ENCODE measurements at places on chromosomes 6 and 20. TPM values are rescaled to one million over a fixed set of nuclear protein-coding genes. Genes with fewer than 3 reads are reported as not detected.

The IPCEF1 gene
- 0.33 TPM for total RNA-seq

GRCh38 chr6:150260931-150261330, 107.9 kb upstream of the IYD start:
- no peaks in the 10 kb centered on the region for H3K27me3 ChIP-seq
- no peak overlapping the region for H3K27ac ChIP-seq
- peaks cover 20% of the 10 kb centered on the region for H3K4me1 ChIP-seq
- H3K4me3 ChIP-seq, result no peak overlapping the region
- DNase-seq, result no peak
- no peaks in the 10 kb centered on the region for H3K36me3 ChIP-seq

The PI3 gene
- not detected for total RNA-seq

GRCh38 chr6:89950879-89951391, 56.7 kb downstream of the GJA10 start:
- no peak overlapping the region for H3K27ac ChIP-seq
- peaks cover 4% of the 10 kb centered on the region for H3K27me3 ChIP-seq
- H3K36me3 ChIP-seq, result no peaks in the 10 kb centered on the region
- no peak overlapping the region for H3K4me3 ChIP-seq
- no peak for DNase-seq

The PAK1IP1 gene
- 18.0 TPM for total RNA-seq

DNA sequence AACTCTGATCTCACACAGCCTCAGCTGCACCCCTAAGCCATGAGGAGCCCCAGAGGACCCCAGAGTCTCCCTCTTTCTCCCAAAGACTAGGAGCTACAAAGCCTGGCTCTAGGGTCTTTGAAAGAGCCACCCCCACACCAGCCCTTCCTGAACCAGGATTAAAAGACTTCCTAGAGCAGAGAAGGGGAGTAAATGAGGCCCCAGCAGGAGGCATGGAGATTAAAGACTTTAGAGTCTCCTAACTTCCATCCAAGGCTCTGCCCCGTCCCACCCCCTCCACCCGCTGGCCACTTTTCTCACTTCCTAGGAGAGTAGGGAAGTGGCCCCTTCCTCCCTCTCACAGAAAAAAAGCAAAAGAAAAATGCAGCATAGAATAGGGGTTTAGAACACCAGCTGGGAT, 1.7 kb downstream of the PREX1 start:
- H3K27me3 ChIP-seq, result peaks cover 9% of the 10 kb centered on the region
- peak overlapping the region; percentile 15 for H3K4me3 ChIP-seq
- no peaks in the 10 kb centered on the region for H3K36me3 ChIP-seq
- no peak overlapping the region for H3K27ac ChIP-seq
- no peak for DNase-seq

DNA sequence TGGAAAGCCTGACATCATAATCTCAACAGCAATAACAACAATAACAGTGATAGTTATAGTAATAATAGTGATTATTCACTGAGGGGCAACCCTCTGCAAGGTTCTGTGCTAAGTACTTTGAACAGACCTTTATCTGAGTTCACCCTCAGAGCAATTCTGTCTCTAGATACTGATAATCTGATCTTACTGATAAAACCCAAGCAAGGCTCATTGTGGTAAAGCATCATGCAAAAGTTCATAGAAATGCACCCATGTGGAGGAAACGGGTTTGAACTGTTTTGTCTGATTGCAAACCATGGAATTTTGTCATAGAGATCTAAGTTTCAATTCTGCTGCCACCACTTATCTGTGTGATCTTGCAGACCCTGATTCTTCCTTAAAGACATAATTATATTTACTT, 1.3 kb upstream of the KIAA0408 start:
- no peak overlapping the region for H3K4me3 ChIP-seq
- DNase-seq, result no peak
- H3K27me3 ChIP-seq, result no peaks in the 10 kb centered on the region
- H3K36me3 ChIP-seq, result no peaks in the 10 kb centered on the region
- no peak overlapping the region for H3K27ac ChIP-seq

The GTSF1L gene
- total RNA-seq, result not detected

DNA sequence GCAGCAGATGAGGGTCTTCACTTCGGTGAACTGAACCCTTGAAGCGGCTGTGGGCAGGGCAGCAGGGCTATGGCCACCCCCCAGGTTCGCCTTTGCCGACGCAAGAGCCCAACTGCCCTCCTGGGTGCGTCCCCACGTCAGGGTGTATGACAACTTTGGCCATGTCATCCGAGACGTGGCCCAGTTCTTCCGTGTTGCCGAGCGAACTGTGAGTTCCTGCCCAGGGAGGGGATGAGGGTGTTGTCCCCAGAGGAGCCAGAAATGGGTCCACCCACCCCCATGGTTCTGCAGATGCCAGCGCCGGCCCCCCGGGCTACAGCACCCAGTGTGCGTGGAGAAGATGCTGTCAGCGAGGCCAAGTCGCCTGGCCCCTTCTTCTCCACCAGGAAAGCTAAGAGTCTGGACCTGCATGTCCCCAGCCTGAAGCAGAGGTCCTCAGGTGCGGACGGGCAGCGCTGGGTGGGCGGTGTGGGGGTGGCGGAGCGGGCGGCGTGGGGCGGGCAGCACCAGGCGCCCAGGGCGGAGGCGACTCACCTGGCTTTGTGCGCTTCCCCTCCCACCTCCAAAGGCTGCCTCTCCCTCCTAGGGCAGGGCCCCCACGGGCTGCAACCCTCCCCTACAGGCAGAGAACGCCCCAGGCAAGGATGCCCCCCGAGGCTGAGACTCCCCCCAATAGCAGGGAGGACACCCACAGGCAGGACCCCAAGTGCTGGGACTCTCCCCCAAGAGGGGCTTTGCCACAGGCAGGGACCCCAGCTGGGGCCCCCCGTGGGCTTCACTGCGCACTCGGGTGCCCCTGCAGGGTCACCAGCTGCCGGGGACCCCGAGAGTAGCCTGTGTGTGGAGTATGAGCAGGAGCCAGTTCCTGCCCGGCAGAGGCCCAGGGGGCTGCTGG, 6.2 kb upstream of the TNFRSF6B start:
- DNase-seq, result no peak
- H3K27ac ChIP-seq, result peak overlapping the region; percentile 40
- no peaks in the 10 kb centered on the region for H3K36me3 ChIP-seq
- peaks cover 10% of the 10 kb centered on the region for H3K4me1 ChIP-seq

The CCDC170 gene
- 0.30 TPM for total RNA-seq

DNA sequence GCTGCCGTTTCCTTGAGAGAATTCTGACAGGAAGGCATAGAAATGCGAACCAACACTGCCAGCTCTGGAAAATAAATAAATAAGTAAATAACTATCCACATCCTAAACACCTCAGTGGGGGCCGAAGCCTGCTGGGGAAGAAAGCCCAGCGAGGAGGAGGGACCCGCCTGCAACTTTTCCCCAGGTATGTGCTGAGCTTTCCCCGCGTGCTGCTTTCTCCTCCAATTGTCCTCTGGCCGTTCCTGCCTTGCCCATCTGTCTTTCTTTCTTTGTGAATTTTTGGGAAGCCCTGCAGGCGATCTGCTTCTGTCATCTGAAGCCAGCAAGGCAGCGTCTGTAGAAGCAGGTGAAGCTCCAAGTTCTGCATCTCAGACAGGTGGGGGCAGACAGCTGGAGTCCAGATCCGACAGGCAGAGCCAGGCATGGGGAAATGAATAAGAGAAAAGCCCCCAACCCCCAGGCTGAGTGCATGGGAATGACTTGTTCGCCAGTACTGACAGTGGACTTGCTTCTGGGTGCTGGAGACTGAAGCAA, 49.2 kb upstream of the IL17A start:
- no peak overlapping the region for H3K4me3 ChIP-seq
- peaks cover 16% of the 10 kb centered on the region for H3K27me3 ChIP-seq
- no peaks in the 10 kb centered on the region for H3K36me3 ChIP-seq

DNA sequence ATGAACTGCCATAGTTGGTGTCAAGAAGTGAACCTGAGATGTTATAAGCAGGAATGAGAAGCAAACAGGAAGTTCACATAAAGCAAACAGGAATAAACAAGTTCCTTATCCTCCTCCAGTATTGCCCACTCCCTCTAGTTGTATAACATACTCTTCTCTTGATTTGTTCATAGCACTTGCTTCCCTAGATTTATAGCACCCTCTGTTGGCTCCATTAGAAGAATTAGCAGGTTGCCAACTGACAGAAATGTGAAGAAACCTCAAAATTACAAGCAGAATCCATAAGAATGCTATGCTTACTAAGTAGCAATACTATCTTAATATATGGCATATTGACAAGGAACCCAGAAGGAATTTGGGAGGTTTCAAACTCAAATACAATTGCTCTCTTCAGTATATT, 195.4 kb downstream of the TBX18 start:
- no peak overlapping the region for H3K27ac ChIP-seq
- H3K27me3 ChIP-seq, result peaks cover 2% of the 10 kb centered on the region
- H3K36me3 ChIP-seq, result peaks cover 11% of the 10 kb centered on the region
- no peak overlapping the region for H3K4me3 ChIP-seq

DNA sequence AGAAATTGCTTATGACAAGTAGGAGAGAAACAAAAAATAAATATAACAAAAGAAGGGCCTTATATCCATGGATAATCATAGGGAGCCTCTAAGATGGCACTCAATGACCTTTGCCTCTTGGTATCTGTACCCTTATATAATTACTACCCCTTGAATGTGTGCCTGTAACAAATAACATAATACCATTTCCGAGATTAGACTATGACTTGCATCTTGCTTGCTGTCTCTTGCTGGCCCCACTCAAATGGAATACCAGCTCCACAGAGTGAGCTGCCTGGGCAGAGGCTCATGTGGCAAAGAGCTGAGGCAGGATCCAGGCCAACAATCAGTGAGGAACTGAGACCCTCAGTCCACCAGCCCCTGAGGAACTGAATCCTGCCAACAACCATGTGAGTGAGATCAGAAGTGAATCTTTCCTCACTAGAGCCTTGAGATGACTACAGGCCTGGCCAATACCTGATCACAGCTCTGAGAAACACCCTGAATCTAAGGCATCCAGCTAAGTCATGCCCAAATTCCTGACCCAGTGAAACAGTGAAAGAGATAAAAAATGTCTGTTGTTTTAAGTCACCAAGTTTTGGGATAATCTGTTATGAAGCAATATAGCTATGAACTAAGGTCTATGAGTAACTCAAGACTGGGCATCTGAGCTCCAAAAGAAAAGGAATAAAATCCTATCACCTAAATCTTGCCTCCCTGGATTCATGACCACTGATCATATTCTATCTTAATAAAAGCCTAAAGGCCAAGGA, 5.5 kb downstream of the KATNA1 start:
- H3K27ac ChIP-seq, result peak overlapping the region; percentile 79
- no peaks in the 10 kb centered on the region for H3K27me3 ChIP-seq
- no peak overlapping the region for H3K4me3 ChIP-seq
- peaks cover 12% of the 10 kb centered on the region for H3K36me3 ChIP-seq

The ARFGEF3 gene
- 0.09 TPM for total RNA-seq

DNA sequence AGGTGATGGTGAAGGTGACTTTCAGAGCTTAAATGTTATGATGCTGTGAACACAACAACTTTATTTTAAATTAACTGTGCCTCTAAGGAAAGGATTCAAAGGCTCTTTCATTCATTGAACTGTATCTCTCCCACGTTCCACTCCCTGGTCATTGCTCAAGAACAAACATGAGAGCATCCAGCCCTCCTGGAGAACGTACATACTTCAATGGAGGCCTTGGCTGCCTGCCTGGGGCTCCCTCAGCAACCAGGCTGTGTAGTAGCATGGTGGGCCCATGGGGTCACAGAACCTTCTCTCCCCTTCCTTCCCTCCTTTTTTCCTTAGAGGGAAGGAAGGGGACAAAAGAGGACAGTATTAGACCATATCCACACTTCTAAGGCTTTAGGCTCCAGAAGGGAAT, 234.3 kb downstream of the CDC5L start:
- H3K27ac ChIP-seq, result no peak overlapping the region
- no peaks in the 10 kb centered on the region for H3K36me3 ChIP-seq
- H3K27me3 ChIP-seq, result peaks cover 27% of the 10 kb centered on the region

- DNase-seq, result no peak
- H3K4me1 ChIP-seq, result peaks cover 37% of the 10 kb centered on the region
- H3K27ac ChIP-seq, result no peak overlapping the region
Observed at GRCh38 chr6:29757282-29757681, 34.0 kb downstream of the HLA-F start.

- H3K27me3 ChIP-seq, result peaks cover 2% of the 10 kb centered on the region
- no peaks in the 10 kb centered on the region for H3K4me1 ChIP-seq
- DNase-seq, result no peak
- no peaks in the 10 kb centered on the region for H3K36me3 ChIP-seq
Observed at GRCh38 chr6:22631091-22631490, 61.7 kb downstream of the HDGFL1 start.

- peaks cover 79% of the 10 kb centered on the region for H3K4me1 ChIP-seq
- H3K36me3 ChIP-seq, result peaks cover 7% of the 10 kb centered on the region
- peak overlapping the region; percentile 57 for H3K4me3 ChIP-seq
- DNase-seq, result peak; percentile 60
Observed at GRCh38 chr6:81761197-81761596, 8.7 kb upstream of the TENT5A start.

- no peaks in the 10 kb centered on the region for H3K36me3 ChIP-seq
- H3K27me3 ChIP-seq, result no peaks in the 10 kb centered on the region
- H3K4me3 ChIP-seq, result no peak overlapping the region
- DNase-seq, result no peak
Observed at GRCh38 chr6:51526922-51527321, 560.5 kb downstream of the PKHD1 start.

- H3K27ac ChIP-seq, result no peak overlapping the region
- no peak overlapping the region for H3K4me3 ChIP-seq
- H3K27me3 ChIP-seq, result peaks cover 7% of the 10 kb centered on the region
- no peaks in the 10 kb centered on the region for H3K36me3 ChIP-seq
- DNase-seq, result no peak
- no peaks in the 10 kb centered on the region for H3K4me1 ChIP-seq
Observed at GRCh38 chr20:33145521-33145920, 22.4 kb upstream of the BPIFA2 start.

DNA sequence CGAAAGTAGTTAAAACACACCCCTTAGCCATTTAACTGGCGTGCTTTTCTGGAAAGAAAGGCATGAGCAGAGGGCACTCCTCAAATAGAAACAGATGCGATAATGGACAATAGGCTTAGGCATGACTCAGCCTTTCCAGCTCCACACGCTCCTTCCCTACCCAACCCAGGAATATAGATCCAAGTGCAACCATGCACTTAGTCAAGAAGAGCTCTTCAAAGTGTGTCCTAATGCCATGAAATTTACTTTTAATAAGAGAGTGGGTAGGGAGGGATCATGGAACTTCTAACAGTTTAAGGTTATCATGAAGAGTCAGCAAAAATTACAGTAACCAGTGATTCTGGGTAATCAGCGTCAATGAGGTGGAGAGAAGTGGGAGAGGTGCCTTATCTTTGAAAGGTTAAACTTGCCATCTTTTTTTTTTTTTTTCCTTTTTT, 2.4 kb upstream of the EFHC1 start:
- peaks cover 53% of the 10 kb centered on the region for H3K4me1 ChIP-seq
- peak; percentile 77 for DNase-seq
- H3K27ac ChIP-seq, result peak overlapping the region; percentile 88
- H3K36me3 ChIP-seq, result peaks cover 4% of the 10 kb centered on the region
- H3K27me3 ChIP-seq, result no peaks in the 10 kb centered on the region
